ENCODE measurements at places on chromosomes 13 and 19.

- no peak for DNase-seq
Observed at GRCh38 chr19:35295792-35296462, 4.0 kb downstream of the MAG start.

DNA sequence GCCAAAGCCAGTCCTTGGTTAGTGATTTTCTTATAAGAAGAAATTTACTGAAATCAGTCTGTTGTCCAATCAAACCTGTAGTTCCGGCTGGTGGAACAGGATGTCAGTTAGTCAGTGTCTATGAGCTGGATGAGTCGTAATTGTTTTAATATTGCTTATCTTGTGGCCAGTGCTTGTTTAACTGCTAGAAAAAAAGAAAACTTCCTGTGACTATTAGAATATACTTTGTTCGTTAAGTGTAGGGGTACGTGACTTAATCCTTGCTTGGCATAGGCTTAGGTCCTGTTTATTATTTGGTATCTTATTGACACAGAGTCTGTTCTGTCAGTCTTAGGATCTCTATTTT lies 1484.8 kb upstream of the MIR17HG start:
- no peak for DNase-seq

DNA sequence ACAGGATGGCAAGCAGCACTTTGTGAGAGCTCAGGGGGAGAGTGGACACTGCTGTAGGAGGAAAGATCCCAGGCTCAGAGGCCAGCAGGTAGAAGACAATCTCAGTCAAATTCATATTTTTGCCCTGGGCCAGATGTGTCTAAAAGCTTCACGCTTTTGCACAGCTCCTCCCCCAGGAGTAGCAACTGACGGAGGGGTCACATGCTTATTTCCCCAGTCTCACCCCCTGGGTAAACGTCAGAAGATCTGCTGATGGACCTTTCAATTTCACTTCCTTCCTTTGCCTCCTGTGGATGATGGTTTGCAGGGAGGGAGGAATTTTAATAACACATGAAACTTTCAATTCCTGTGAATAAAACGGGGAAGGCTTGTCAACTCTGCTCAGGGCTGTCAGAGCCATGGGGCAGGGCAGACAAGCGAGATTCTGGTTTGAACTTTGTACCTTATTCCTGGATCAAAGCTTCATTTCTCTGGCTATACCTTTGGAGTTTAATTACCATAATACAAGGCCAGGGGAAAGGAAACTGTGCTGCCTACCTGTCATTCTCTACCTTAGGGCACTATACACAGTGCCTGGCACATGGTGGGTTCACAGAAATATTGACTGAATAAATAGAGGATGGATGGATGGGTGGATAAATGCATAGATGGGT lies 41.0 kb downstream of the POU4F1 start:
- no peak for DNase-seq

- DNase-seq = no peak
Observed at GRCh38 chr19:16586991-16587832, 15.0 kb upstream of the SLC35E1 start.

DNA sequence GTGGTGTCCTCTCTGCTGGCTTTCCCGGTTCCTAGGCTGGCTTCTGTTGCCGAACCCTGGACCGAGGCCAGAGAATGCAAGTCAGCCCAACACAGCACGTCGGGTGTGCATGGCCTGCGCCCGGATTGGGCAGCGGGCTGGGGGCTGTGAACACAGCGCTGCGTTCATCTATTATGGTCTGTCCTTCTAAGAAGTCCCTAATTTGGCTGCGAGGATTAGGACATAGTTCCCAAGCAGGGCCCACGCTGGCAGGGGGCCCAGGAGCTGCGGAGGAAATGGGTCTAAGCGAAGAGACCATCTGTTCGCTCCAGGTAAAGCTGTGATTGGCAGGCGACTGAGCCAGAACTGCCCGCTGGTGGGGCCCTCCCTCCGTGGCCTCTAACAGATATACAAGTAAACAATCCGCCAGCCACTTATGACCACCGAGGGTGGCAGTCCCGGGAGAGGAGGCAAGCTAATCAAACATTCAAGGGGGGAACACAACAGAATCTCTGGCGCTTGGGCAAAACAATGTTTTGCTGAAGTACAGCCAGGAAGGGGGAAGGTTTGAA lies 6.0 kb downstream of the SYCE2 start:
- peak; percentile 93 for DNase-seq

- DNase-seq = no peak
Observed at GRCh38 chr19:49564616-49565045, 15.7 kb downstream of the NOSIP start.

- no peak for DNase-seq
Observed at GRCh38 chr19:34269081-34269480, 14.7 kb downstream of the GARRE1 start.

- DNase-seq = peak; percentile 95
Observed at GRCh38 chr19:49546825-49547565, 19.2 kb downstream of the RCN3 start.

DNA sequence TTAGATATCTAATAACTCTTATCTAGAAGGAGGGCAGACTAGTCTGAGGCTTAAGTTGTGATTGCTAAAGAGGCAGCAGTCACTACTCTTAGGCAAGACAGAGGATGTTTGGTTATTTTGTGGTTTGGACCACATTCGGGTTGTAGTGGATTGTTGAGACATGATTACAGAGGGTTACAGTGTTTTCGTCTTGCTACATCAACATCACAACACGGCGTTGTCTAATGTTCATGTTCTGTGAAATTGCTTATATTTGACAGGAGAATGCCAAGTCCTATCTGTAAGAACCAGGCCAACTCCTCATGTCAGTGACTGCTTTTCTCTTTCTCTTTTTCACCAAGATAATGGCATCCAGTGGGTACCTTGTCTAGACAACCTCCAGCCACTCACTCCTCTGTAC lies 16.8 kb upstream of the TM9SF2 start:
- DNase-seq = no peak

- DNase-seq = no peak
Observed at GRCh38 chr19:35216833-35217648, 11.5 kb downstream of the FAM187B start.

DNA sequence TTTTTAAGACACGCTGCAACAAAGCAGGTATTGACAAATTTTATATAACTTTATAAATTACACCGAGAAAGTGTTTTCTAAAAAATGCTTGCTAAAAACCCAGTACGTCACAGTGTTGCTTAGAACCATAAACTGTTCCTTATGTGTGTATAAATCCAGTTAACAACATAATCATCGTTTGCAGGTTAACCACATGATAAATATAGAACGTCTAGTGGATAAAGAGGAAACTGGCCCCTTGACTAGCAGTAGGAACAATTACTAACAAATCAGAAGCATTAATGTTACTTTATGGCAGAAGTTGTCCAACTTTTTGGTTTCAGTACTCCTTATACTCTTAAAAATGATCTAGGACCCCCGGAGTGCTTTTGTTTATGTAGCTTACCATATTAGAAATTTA lies 1.2 kb downstream of the BRCA2 start:
- DNase-seq = no peak

- DNase-seq = no peak
Observed at GRCh38 chr13:80577926-80578670, 237.2 kb upstream of the SPRY2 start.

GRCh38 chr19:28301961-28302360 lies 911.0 kb downstream of the UQCRFS1 start:
- no peak for DNase-seq
